ENCODE measurements at places on chromosomes 3 and 15.

DNA sequence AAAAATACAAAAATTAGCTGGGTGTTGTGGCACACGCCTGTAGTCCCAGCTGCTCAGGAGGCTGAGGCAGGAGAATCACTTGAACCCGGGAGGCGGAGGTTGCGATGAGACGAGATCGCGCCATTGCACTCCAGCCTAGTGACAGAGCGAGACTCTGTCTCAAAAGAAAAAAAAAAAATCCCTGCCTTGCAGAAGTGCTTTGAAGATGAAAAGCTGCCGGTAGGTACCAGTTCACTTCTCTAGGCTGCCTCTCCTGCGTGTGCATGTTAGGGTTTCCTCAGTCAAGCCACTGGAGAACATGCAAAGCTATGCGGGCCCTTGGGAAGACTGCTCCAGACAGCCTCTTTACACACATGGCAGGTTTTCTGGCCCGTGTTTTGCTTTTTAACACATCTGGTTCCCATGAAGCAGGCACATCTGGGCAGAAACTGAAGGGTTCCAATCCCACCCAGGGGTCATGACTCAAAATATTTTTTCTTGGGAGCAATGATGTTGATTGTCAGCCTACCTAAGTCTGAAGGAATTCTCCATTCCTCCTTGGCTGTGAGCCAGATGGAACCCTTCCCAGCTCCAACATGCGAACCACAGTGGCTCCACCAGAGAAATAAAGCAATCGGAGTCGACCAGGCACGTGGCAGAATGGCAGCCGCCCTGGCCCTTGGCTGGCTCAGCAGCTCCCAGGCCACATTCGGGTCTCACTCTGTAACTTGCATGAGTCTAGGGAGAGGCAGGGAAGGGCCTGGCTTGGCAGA is 29.6 kb downstream of the MGLL start:
- no peak for DNase-seq

DNA sequence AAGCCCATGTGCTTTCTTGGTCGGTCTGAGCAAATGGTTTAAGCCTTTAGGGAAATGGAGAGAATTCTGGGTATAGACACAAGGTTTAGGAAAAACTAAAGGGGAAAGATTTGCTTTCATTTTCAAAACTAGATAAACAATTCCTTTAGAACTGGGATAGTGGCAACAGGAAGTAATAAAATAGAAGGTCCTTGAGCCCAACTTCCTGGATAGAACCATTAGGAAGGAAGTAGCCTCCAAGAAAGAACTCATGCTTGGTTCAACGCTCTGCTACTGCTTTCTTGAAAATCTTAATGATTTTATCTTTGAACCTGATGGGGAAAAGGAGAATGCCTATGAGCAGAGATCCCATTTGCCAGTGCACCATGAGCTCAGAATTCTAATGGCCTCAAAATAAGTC is 147.0 kb upstream of the THRB start:
- no peak for DNase-seq

DNA sequence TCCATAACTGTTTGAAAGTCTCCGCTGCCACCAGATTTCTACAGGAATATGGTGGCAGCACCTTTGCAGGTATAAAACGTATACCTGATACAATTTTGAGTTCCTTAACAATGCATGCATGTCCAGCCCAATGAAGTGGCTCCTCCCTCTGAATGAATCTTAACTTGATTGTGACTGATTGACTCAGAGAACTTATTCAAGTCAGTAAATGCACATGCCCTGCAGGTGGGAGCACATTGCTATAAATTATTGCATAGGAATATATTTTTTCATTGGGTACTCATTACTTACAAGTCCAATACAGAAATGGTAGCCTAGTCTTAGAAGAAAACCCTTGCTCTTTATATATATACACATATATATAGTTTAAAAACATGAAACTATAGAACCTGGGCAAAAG is 259.3 kb downstream of the BBX start:
- DNase-seq, result no peak

DNA sequence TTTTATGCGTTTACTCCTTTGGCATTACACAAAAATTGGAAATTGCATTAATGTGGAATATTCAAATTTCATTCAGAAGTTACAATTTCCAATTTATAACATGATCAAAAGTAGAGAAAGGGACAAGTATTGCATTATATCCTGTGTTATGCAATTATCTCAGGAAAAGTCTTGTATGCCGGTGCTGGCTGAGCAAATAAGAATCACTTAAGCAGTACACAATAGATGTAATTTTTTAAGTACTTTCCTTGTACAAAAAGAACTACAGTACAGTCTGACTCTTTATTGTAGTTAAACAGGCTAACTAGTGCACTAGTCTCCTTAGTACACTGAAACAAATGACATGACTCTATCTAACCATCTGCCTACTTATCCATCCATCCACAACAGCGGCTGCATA is 493.2 kb upstream of the KCNMB2 start:
- no peak for DNase-seq

- DNase-seq, result no peak
Observed at GRCh38 chr3:454986-455385, 258.4 kb downstream of the CHL1 start.

GRCh38 chr3:135000465-135000864 is 205.4 kb downstream of the EPHB1 start:
- no peak for DNase-seq

DNA sequence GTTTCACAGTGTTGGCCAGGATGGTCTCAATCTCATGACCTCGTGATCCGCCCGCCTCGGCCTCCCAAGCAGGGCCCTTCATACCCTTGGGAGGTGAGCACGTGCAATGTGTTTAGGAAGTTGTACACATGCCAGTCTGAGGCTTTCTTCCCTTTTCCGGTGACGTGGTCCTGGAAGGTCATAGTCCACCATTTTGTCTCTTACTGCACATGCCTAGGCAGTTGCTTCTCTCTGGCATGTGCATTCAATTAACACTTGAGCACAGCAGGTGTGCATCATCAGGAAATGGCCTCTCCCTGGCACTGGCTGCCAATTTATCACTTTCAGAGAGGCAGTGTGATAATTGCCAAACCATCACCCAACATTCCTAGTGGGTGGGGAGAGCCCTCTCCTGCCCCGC is 21.7 kb upstream of the SELENOK start:
- DNase-seq, result no peak

GRCh38 chr15:74835312-74835823 is 7.6 kb downstream of the ULK3 start:
- DNase-seq, result peak; percentile 49

- DNase-seq, result no peak
Observed at GRCh38 chr3:167565489-167565888, 88.3 kb downstream of the WDR49 start.

- DNase-seq, result no peak
Observed at GRCh38 chr3:13934315-13934714, 54.4 kb upstream of the WNT7A start.

GRCh38 chr15:90681056-90681455 is 36.1 kb upstream of the BLM start:
- DNase-seq, result no peak

DNA sequence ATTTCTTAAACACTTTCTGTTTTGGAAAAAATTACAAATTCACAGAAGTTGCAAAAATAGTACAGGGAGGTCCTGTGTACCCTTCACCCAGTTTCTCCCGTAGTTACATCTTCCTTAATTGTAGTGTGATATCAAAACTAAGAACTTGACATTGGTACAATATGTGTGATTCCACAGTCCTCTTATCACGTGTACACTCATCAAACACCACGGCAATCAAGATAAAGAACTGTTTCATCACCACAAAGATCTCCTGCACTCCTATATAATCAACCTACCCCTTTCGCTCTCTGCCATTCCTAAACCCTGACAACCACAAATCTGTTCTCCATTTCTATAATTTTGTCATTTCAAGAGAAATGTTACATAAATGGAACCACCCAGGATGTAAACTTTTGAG is 31.4 kb downstream of the POMGNT2 start:
- no peak for DNase-seq

DNA sequence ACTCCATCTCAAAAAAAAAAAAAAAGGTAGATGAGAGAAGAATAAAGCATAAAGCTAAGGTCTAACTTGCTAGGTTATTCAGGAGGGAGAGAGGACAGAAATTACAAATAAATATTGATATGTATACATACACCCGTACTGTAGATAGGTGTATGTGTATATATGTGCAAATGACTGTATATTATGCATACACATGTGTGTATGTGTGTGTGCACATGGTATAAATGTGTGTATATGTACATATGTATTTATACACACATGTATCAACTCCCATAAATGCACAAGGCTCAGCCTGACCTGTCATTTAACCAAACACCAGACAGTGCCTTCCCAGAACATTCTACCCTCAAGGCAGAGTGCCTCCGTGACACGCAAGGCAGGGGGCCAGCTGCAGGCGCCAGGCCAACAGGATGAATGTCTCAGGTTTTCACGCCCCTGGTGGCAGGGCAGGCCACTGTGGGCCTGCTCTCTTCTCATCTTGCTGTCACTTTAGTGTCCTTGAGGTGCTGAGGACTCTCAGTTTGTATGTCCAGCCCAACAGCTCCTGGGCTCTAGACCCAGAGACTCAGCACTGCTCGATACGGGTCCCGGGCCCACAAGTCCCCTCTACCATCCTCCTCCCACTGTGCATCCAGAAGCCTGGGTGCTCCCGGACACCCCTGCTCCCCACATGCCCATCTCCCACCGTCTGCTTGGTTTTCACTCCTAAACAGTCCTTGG is 40.4 kb downstream of the TM2D3 start:
- DNase-seq, result no peak

DNA sequence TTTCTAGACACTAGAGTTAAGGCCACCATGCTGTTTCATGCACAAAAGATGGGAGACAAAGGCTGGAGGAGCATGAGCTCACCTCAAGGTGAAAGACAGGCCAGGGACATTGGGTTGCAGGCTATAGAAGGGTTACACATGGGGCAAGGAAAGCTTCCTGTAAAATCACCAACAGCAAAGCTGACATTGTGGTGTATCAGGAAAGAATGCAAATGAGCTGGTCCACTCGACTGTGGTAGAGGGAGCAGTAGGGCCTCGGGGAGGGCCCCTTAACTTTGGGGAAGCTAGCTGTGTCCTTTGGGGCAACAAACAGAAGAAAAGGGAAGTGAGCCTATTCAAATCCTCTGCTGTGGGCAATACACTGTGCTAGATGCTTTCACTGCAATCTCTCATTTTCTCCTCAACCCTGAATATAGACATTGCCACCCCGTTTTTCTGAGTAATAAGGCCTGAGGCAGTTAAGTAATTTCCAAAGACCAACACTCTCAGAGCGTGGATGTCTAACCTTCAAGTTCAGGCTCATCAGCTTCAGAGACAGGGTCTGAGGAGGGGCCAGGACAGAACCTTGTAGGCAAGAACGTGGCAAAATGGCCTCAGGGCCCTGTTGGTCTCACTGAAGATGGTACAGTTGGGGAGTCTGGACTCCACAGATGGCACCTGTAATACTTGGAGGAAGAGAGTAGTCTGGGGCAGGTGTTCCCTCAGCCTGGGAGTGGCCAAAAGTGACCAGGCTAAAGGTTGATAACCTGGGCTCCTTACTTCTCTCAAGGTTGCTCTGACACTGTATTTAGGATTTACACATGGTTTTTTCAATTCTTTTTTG is 24.1 kb downstream of the CX3CR1 start:
- peak; percentile 90 for DNase-seq

GRCh38 chr15:28255965-28256364 is 66.0 kb downstream of the HERC2 start:
- no peak for DNase-seq

DNA sequence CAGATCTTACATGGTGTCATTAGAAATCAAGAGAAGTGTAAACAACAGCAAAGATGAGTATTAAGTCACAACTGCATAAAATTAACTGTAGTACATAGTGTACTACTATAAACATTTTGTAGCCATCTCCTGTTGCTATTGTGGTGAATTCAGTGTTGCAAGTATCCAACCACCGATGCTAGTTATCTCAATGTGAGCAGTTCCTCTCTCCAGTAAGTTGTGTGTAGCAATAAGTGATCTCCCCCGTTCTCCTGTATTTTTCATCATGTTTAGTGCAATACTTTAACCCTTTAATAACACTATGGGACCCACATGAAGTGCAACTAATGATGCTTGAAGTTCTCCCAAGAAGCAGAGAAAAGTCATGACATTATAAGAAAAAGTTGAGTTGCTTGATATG is 264.7 kb upstream of the KCNH8 start:
- DNase-seq, result no peak

GRCh38 chr3:139695426-139696313 is 17.9 kb upstream of the NMNAT3 start:
- DNase-seq, result no peak

DNA sequence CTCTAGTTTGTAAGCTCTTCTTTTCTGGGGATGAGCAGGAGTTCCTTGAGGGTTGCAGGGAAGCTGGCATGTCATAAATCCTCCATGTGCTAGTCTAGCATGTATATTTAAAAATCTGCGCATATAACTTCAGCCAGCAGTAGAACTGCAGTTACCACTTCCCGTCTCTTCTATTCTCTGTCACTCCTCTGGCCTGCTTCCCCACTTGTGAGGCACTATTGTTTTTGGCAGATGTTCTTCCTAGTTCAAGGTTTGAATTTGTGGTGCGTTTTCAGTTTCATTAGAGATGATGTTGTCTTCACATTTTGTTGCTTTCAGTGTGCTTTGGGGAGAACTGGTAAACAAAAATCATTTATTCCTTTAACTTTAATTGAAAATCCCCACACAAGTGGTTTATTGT is 169.1 kb upstream of the ZPLD1 start:
- DNase-seq, result peak; percentile 55

DNA sequence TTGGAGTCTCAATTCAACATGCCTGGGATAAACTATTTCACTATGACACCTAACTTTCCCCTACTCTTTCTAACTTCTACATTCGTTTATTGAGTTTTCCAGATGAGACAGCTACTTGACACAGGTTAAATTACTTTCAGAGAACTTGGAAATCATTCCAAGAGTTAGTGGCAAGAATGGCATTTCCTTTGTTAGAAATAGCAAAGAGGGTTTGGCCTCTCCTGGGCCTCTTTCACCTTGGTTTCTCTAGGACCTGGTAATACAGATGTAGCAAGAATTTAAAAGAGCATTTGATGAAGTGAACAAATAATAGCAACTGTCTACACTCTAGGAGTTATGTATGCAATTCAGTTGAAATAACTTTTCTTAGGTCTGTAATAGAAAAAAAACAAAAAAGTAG is 748.9 kb downstream of the MECOM start:
- no peak for DNase-seq

DNA sequence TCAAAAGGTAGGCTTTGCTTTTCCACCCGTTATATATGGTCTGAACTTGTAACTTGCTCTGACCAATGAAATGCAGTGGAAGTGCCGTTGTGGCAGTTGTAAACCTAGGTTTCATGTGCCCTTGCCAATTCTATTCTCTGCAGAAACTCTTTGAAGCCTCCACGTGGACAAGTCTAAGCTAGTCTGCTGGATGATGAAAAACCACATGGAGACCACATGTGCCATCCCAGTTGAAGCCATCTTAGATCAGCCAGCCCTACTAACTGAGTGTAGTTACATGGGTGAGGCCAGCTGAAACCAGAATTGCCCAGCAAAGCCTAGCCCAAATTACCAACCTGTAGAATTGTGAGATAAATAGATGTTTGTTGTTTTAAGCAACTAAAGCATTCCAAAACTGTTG is 183.7 kb upstream of the KCNH8 start:
- no peak for DNase-seq

GRCh38 chr15:65400760-65401610 is 21.8 kb downstream of the IGDCC4 start:
- peak; percentile 63 for DNase-seq

GRCh38 chr15:57606048-57606447 is 14.3 kb downstream of the MYZAP start:
- DNase-seq, result no peak

- DNase-seq, result no peak
Observed at GRCh38 chr3:38555926-38556325, 59.8 kb downstream of the EXOG start.
